ENCODE measurements at places on chromosomes 6 and 20.

DNA sequence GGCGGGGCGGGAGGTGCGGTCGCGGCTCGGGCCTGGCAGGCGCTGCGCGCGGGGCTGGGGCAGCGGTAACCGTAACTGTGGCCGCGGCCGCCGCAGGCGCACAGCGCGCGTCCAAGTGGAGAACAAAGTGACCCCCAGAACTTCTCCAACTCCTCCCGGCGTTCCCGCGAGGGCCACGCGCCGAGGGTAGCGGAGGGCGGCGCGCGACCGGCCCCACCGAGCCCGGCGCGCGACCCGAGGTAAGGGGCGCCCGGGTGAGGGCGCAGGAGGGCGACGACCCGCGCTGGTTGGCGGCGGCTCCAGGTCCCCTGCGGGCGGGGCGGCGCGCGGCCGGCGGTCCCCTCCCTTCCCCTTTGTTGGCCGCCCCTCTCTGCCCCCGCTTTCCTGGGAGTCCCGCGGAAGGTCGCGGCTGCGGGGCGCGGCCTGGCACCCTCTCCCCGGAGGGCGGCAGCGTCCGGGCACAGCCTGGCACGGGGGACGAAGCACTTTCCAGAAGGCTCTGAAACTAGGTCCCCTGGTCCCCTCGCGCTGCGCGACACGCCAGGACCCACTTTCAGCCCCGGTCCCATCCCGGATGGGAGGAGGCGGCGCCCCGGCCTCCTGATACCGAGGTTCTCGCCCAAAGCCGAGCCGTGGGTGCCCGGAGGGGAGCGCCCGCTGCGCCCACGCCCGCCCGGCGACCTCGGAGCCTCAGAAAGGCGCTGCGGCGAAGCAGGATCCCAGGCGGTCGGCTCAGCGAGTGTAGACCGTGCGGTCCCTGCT is at the start of gene TIAM2:
Gene TIAM2 (plus strand): TSS at position 62 of the 762 bp plus-strand sequence. CDS start 133,909 bp downstream, outside the sequence.
- peak; percentile 22 for DNase-seq

GRCh38 chr6:145031001-145031400 is 704.3 kb downstream of the EPM2A start:
- DNase-seq: no peak

DNA sequence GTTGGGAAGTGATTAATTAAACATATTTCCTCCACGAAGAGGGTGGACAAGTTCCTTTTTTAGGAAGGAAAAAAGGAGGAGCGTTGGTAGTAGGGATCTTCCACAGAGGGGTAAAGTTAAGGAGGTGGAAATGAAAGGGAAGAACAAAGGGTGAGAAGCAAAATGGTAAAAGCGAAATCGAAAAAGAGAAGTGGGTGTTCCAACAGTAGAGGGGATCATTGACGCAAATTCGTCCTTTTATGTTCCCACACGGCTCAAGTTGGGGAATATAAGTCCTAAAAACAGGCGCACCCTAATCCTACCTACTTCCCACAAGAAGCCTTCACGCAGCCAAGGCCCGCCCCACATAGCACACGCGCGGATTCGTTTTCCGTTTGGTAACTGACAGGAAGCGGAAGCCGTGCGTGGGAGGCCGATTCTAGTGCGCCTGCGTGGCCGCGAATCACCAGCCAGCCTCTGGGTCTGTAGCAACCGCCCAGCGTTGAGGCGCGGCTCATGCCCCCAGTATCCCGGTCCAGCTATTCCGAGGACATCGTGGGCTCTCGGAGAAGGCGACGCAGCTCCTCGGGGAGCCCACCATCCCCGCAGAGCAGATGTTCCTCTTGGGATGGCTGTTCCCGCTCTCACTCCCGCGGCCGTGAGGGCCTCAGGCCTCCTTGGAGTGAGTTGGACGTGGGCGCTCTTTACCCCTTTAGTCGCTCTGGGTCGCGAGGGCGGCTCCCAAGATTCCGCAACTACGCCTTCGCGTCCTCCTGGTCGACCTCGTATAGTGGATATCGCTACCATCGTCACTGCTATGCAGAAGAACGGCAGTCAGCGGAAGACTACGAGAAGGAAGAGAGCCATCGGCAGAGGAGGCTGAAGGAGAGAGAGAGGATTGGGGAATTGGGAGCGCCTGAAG is at the start of gene NKAPL:
Gene NKAPL (plus strand): TSS at position 421 of the 901 bp plus-strand sequence. CDS start 75 bp downstream, at position 496.
- peak; percentile 48 for DNase-seq

DNA sequence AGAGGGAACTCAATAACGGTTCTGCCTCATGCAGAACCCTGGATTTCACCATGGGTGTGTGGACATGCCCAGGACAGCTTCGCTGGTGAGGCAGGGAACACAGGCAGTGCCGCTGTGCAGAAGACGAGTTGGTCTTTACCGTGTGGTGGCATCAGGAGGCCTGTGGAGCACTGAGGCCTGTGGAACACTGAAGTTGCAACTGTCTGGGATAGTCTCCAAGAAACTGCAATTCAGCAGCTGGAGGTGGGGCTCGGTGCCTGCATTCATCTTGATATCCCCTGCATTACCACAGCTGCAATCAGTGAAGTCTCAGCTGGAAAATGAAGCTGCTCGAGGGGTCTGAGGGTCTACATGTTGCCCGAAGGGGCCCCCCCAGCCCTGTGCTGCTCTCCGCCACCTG is 202.4 kb upstream of the CDH4 start:
- no peak for DNase-seq

GRCh38 chr6:92026878-92027277 is 1392.5 kb downstream of the EPHA7 start:
- DNase-seq: no peak

GRCh38 chr6:165204807-165205545 is 104.4 kb downstream of the C6orf118 start:
- DNase-seq: no peak

DNA sequence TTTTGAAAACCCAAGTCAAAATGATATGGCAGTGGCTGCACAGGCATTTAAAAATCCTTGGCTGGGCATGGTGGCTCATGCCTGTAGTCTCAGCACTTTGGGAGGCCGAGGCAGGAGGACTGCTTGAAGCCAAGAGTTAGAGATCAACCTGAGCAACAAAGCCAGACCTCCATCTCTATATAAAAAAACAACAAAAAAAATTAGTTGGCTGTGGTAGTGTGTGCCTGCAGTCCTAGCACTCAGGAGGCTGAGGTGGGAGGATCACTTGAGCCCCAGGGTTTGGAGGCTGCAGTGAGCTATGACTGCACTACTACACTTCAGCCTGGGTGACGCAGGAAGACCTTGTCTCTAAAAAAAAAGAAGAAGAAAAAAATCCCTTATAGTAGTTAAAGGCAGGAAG is 142.9 kb downstream of the MYB start:
- DNase-seq: no peak

GRCh38 chr20:20666359-20666758 is 46.1 kb downstream of the RALGAPA2 start:
- no peak for DNase-seq

- no peak for DNase-seq
Measured at GRCh38 chr20:50358971-50359370, 151.2 kb upstream of the PTPN1 start.

GRCh38 chr6:104682722-104683643 is 176.7 kb downstream of the HACE1 start:
- DNase-seq: peak; percentile 67

Data from activated T-cell treated with anti-CD3 and anti-CD28 coated beads for 48 hours (primary cell).